ENCODE measurements at places on chromosomes 7 and 10.

DNA sequence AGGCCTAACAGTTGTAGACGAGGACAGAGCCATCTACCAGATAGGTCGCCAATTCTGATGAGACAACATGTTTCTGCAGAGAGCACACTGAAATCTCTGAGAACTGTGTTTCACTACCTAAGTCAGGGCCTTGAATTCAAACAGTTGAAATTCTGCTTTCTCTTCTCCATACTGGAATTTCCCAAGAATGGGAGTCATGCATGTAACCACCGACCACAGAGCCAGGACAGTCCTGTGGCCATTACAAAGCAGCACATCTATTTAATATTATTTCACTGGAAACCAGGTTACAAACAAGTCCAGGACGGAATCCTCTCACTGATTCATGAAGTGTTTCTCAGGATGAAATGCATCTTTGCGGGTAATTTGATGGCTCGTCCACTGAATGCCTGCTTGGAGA lies 62.0 kb upstream of the ST8SIA6 start:
- DNase-seq: no peak

DNA sequence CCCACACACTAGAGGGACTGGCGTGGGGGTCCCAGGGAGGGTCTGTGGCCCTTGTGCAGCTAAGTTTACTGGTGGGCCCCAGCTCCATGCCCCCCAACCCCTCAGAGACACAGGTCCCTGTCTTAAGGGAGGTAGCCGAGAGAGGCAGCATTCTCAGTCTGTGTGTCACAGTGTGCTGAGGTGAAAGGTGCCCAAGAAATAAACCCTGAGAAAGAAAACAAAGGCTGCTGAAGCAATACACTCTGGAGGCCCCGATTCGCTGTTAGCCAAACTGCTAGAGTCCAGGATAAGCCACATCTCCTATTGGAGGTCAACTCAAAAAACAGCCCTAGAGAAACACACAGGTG lies 28.6 kb upstream of the NDST2 start:
- DNase-seq: no peak

- no peak for DNase-seq
Observed at GRCh38 chr7:149717481-149717880, 55.9 kb downstream of the ZNF467 start.

DNA sequence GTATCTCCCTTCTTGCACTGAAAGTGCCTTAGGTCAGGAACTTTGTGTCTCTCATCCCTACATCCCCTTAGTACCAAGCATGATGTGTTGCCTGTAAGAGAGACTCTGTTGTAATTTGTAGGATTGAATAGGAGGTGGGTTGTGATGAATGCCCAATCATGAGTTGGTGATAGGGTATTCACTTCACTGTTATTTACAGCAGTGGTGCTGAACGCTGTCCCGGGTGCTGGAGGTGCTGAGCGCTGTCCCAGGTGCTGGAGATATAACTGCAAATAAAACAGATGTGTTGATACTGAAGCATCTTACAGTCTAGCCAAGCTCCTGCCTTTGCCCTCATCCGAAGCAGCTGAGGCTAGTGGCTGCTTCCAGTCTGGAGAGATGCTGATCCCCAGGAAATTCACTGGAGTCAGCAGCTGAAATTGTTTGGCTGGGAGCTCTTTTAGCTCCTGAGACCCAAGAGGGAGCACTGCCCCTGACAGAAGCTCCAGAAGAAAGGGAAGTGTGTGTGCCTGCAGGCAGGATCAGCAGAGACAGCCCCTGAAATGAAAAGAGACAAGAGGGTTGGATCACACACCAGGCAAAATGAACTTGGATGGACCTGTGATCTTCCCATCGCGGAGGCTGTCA lies 183.4 kb downstream of the SORCS3 start:
- no peak for DNase-seq

GRCh38 chr7:30510124-30511075 lies 5.8 kb upstream of the GGCT start:
- DNase-seq: peak; percentile 54

DNA sequence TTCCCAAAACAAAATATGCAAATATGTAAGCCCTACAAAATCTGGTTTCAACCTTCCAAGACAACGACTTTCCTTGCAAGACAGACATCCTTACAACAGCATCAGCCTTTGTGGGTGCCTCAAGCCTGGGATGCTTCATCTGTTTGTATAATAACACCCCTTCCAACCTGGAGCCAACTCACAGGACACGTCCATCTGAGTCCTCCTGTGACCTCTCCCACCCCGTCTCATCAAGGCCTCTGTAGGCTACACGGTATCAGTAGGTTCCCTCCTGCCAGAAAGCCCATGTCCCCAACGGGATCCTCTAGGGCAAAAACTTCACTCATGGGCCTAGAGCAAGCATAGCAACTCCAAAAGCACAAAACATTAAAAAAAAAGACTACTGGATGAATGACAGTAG lies 173.2 kb downstream of the TNS3 start:
- DNase-seq: no peak

GRCh38 chr7:51367614-51367968 lies 51.0 kb upstream of the COBL start:
- DNase-seq: no peak

- no peak for DNase-seq
Observed at GRCh38 chr10:16909961-16910792, 93.0 kb upstream of the RSU1 start.

GRCh38 chr7:37129035-37129425 lies 319.6 kb downstream of the ELMO1 start:
- DNase-seq: no peak

DNA sequence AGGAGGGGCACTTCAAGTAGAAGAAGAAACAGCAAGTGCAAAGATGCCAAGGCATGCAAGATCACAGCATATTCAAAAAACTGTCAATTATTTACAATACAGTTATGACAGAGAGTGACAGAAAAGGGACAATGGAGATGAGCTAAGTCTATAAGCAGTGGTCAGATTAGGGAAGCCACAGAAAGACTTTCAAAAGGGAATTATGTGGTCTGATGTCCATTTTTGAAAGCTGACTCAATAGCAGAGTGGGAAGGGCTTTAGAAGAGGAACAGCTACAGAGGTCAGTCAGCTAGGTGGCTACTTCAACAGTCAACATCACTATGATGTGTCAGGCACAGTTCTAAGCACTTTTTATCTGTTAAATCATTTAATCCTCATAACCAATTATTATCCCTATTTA lies 45.2 kb upstream of the SPOCK2 start:
- no peak for DNase-seq

DNA sequence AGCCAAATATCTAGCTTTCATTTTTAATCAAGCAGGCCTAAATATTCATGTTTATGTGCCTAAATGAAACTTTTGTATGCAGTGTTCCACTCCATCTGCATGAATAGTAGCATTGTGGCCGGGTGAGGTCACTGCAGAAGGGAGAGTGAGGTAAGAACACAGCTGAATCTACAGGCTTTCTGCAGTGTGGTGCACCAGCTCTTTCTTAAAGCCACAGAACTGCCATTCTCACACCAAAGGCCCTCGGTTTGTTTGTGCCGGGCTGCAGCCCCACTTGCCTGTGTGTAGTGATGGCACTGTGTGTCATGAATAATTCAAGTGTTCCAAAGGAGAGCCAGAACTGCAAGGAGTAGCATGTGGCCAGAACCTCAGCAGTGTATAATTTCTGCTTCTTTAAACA lies 204.1 kb downstream of the TRIL start:
- no peak for DNase-seq

DNA sequence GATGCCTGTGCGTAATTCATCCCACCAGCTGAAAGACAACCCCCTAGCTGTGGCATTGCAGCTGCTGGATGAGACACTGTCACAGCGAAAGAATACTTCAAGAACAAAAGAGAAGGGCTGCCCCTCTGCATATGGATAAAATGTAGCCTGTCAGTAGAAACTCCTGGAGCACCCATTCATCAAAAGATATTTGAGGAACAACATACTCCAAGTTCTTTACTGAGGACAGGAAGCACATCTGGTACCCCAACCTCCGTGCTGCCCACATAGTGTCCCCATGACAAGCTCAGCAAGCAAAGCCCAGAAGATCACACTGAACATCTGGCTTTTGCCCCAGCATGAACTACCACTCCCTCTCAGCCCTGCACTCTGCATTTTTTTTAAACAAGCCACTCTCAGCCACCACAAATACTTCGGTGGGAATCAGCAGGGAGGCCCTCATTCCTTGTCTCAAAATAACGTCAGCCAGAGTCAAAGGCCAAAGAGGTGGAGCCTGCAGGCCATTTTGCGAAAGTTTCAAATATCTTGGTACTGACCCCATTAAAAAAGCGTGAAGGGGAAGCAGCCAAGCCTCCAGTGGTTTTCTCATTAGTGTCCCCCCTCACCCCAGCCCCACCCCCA lies 1.7 kb downstream of the CREB3L2 start:
- DNase-seq: peak; percentile 48

All from right lobe of liver (tissue), 6 donors.